Mesenchymal stem cell (in vitro differentiated cells and primary cell): ENCODE measurements at places on chromosomes 3 and 15.

DNA sequence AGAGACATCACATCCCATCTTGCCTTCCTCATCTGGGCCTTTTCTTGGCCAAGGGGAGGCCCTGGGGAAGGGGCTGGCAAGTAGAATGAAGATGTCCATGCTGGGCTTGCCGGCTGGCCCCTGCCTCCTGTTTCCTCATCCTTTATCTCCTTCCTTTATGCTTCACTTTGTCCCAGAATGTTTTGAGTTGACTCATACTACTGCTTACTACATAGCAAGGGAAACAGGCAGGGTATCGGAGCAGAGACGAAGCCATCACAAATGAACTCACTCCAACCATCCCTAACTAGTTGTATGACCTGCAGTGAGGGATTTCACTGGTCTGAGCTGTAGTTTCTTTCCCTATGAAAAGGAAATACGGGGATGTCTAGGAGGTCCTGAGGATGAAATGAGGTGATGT lies 66.0 kb downstream of the CHDH start:
- no peaks in the 10 kb centered on the region for H3K4me1 ChIP-seq
- no peaks in the 10 kb centered on the region for H3K36me3 ChIP-seq
- no peak overlapping the region for H3K27ac ChIP-seq
- no peak overlapping the region for H3K4me3 ChIP-seq

DNA sequence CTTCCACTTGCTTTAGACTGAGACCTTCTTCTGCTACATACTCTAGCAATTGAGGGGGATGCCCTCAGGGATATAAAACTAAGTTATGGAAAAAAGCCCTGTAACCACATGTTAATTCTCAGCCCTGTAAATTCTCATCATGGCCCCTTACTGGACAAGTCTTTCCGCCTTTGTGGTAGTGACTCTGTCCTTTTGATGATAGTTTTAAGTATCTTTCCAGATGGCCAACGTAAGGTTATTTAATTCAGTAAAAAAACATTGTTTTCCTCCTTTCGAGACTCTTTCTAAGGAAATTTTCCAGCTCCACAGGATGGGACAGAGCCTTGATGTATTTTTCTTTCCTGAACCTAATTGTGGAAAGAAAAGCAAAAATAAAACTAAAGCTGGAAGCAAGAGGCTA lies 25.3 kb upstream of the TM4SF4 start:
- H3K27ac ChIP-seq = peak overlapping the region; percentile 85
- no peak overlapping the region for H3K4me3 ChIP-seq
- no peaks in the 10 kb centered on the region for H3K36me3 ChIP-seq
- H3K4me1 ChIP-seq = peaks cover 7% of the 10 kb centered on the region
- H3K27me3 ChIP-seq = no peaks in the 10 kb centered on the region
- no peak for DNase-seq

- no peak overlapping the region for H3K4me3 ChIP-seq
- H3K27me3 ChIP-seq = peaks cover 4% of the 10 kb centered on the region
- no peaks in the 10 kb centered on the region for H3K36me3 ChIP-seq
- DNase-seq = peak; percentile 33
Measured at GRCh38 chr3:100634493-100635272, 25.3 kb downstream of the ADGRG7 start.

DNA sequence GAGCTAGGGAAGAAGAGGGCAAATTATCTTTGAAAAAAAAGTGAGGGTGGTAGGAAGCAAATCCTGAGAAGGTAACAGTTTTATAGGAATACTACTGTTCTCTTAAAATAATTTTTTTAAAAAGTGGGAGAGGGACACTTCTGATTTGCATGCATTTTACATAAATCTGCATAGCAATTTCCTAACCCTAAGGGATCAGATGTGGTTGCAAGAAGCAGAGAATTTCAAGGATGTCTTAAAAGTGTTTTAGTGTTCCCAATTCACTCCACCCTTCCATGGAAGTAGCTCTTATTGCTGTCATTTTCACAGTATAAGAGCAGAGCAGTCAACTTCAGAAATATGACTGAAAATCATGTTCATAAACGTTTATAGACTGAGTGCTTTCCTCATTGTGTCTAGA lies 27.8 kb upstream of the RIOX2 start:
- H3K4me1 ChIP-seq = no peaks in the 10 kb centered on the region
- DNase-seq = no peak
- H3K27me3 ChIP-seq = no peaks in the 10 kb centered on the region
- no peak overlapping the region for H3K4me3 ChIP-seq
- H3K36me3 ChIP-seq = no peaks in the 10 kb centered on the region
- no peak overlapping the region for H3K27ac ChIP-seq

DNA sequence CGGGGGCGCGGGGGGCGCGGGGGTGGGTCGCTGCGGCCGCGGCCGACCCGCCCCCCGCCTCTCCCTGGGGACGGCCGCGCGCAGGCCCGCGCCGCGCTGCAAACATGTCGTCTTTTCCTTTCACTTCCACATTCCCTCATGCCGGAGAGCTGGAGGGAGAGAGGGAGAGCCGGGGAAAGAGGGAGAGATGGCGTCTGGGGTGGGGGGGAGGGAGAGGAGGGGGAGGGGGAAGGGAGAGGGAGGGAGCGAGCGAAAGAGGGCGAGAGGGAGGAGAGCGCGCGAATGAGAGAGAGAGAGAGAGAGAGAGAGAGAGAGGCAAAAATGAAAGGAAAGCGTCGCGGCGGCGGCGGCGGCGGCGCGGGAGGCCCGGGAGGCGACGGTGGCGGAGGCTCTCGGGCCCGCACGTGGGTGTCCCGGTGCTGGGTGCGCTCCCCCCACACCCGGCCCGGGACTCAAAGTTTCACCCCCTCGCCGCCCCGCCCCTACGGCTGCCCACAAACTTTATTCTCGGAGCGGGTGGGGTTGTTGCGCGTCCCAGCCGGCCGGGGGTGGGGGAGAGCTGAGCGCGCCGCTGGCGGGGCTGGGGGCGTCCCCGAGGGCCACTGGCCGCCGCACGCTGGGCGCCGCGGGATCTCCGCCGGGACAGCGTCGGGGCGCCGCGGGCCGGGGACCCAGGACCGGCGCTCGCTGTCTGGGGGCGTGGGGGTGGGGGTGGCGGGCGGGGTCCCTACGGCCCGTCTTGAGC lies 731 bp downstream of the ZNF710 start:
- H3K27ac ChIP-seq = no peak overlapping the region
- peak overlapping the region; percentile 80 for H3K4me3 ChIP-seq
- no peaks in the 10 kb centered on the region for H3K36me3 ChIP-seq
- no peaks in the 10 kb centered on the region for H3K27me3 ChIP-seq
- peak; percentile 81 for DNase-seq

DNA sequence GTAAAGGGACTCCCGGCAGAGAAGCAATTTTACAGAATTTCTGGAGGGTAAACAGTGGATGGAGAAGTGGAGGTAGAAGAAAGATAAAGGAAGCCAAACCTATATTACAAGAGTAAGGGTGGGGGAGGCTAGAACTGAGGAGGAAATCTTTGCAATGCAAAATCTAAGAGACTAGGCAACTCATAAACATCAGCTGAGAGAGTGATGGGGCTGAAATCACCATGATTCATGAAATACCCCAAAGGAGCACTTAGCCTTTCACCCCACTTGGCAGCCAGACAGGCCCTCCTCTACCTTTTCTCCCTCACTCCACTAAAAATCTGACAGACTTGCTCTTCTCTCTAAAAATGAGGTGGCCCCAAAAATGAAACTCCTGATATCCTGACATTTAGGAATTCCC lies 19.5 kb upstream of the ZBTB38 start:
- no peaks in the 10 kb centered on the region for H3K27me3 ChIP-seq
- H3K4me3 ChIP-seq = no peak overlapping the region
- DNase-seq = no peak
- no peak overlapping the region for H3K27ac ChIP-seq
- no peaks in the 10 kb centered on the region for H3K36me3 ChIP-seq
- H3K4me1 ChIP-seq = no peaks in the 10 kb centered on the region
